ENCODE measurements at places on chromosomes 4 and X.

- DNase-seq, result no peak
Measured at GRCh38 chrX:46324166-46324565, 221.1 kb downstream of the ZNF674 start.

GRCh38 chr4:104772849-104773248, 278.2 kb upstream of the CXXC4 start:
- DNase-seq, result no peak

DNA sequence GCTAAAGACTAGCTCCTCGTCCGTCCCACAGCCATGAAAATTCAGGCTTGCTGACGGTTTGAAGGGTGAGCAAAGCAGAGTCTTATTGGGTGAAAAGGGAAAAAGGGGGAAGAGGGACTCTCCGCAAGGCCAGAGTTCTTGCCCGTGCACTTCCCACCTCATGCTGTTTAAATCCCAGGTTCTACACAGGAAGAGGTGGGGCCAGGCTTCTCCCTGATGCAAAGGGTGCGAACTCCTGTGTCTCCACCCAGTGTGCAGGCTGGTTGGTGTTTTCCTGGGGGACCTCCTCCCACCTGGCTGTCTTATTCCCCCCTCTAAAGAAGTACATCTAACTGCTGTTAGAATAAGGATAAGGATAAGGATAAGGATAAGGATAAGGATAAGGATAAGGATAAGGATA, 18.0 kb upstream of the LANCL3 start:
- DNase-seq, result no peak

GRCh38 chr4:158796370-158797140, 27.7 kb downstream of the FNIP2 start:
- peak; percentile 52 for DNase-seq

- DNase-seq, result no peak
Measured at GRCh38 chr4:76017056-76017686, 6.1 kb downstream of the CXCL10 start.

DNA sequence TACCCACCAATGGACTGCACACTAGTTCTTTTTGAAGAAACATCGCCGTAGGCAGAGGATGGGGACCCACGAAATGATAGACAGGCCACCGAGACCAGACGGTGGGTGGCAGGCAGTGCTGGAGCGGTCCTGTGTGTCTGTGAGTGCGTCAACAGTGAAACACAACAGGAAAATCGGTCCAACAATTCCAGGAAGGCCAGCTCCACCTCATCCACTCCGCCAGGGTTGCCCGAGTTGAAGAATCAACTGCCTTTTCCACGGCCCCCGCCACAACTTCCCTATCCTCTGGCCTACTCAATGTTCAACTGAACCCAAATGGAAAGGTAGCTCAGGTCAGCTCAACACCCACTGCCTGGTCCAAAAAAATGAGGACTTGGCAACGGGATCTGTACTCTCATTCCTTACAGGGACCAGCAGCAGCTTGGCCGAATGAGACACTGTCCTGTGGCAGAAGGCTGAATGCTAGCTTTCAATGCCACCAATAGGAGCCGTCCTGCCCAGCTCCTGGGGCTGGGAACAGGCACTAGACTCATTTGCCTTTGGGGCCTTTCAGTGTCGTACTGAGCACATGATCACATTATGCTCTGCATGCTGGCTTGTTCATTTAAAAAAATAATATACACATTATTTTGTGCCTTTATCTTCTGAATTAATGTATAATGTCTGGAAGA, 43.5 kb downstream of the MID1 start:
- peak; percentile 35 for DNase-seq

- DNase-seq, result no peak
Measured at GRCh38 chr4:76232681-76233080, 18.8 kb upstream of the FAM47E start.

- DNase-seq, result no peak
Measured at GRCh38 chr4:169251291-169252235, 19.2 kb downstream of the SH3RF1 start.

- DNase-seq, result no peak
Measured at GRCh38 chrX:11449613-11450012, 156.4 kb downstream of the AMELX start.

- DNase-seq, result no peak
Measured at GRCh38 chr4:157706155-157706554, 466.7 kb downstream of the GASK1B start.

Measured in right lobe of liver (tissue), 6 donors.